Suppressor macrophage (primary cell): ENCODE measurements at places on chromosomes 4 and X.
A peak's percentile ranks its signal among the peaks of the same experiment; 100 is the strongest.

GRCh38 chr4:3768842-3769641 is 2.9 kb downstream of the ADRA2C start:
- DNase-seq: no peak

GRCh38 chr4:133865612-133866327 is 335.8 kb downstream of the PABPC4L start:
- DNase-seq: no peak

DNA sequence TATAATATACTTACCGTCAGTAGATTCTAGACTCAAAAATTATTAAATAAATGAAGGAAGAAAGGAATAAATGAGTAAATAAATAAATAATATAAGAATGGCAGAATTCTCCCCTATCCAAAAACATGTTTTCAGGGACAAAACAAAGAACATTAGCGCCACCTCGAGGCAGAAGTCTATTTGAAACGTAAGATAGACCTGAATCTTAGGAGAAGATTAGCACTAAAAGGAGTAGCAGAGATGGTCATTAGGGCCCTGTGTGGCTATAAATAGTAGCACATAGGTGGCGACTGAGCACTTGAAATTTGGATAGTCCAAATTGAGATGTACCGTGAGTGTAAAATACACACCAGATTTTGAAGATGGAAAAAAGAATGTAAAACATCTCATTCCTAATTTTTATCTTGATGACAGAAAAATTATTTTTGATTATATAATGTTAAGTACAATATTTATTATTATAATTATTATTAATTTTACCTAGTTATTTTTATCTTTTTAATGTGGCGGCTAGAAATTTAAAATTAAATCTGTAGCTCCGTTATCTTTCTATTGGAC is 24.3 kb upstream of the SRD5A3 start:
- DNase-seq: peak; percentile 90

GRCh38 chr4:52911684-52912294 is 49.7 kb downstream of the RASL11B start:
- DNase-seq: peak; percentile 89

GRCh38 chr4:48779095-48779997 is 733 bp downstream of the FRYL start:
- DNase-seq: peak; percentile 68

GRCh38 chr4:7160951-7161440 is 31.3 kb upstream of the SORCS2 start:
- no peak for DNase-seq

DNA sequence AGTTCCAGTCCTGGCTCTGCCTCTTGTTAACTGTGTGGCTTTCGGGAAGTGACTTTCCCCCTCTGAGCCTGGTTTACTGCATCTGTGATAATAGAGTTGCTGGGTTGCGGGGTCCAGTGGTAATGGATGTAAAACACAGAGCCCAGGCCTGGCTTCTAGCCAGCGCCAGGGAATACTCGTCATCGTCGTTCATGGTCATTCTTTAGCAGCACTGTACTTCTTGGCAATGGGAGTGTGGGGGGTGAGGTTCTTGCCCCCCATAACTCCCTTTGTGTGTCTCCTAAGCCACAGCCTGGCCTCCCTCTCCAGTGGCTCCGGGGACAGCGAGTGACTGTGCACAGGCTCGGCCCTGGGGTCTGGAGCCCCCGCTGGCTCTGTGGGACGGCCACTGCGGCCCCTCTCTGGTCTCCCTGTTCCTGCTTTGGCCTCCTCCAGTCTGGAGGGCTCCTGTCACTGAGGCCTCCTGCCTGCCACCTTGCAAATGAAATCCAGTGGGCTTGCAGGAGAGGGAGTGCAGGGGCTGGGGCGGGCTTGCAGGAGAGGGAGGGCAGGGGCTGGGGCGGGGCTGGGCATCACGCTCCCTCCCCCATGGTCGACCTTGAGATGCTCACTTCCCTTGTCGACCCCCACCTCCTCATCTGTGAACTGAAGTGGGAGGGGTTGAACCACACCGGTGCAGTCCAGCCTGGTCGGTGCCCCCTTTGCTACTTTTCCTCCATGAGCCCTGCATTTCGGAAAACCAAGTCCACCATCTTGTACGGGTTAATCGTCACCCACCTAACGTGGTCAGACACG is 13.2 kb downstream of the PSAPL1 start:
- DNase-seq: no peak

GRCh38 chr4:1943928-1944327 is 64.8 kb downstream of the NELFA start:
- no peak for DNase-seq

- peak; percentile 19 for DNase-seq
These were observed 618 bp downstream of the BEND4 start for GRCh38 chr4:42151568-42152506.

- DNase-seq: no peak
These were observed 160.8 kb upstream of the LNX1 start for GRCh38 chr4:53752124-53752523.

GRCh38 chrX:16524316-16524715 is 125.6 kb upstream of the S100G start:
- DNase-seq: peak; percentile 34

GRCh38 chr4:109645874-109646710 is 57.2 kb downstream of the CASP6 start:
- no peak for DNase-seq

DNA sequence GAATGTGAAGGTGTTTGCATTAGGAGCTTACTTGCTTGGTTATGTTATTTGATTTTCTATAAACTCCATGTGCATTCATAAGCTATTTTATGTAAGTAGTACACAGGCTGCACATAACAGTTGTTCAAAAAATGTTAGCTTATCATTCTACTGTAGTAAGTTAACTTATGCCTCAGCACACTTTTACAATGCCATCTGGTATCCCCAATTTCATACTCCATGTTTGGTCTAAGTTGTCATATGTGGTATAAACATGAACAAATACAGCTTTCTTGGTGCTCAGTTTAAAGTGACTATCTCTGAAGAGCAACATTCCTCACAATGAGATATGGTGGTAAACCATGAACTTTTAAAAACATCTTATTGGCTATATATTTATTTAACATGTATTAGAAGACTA is 104.3 kb upstream of the LEF1 start:
- no peak for DNase-seq

- DNase-seq: peak; percentile 61
These were observed 10.7 kb upstream of the CXCL8 start for GRCh38 chr4:73729534-73730165.

- peak; percentile 12 for DNase-seq
These were observed 24.4 kb upstream of the CFAP299 start for GRCh38 chr4:80311130-80311529.

- peak; percentile 77 for DNase-seq
These were observed 178.0 kb downstream of the PPP3CA start for GRCh38 chr4:101169044-101170014.

- no peak for DNase-seq
These were observed 187.0 kb downstream of the AASDH start for GRCh38 chr4:56200275-56200674.

GRCh38 chr4:978957-979701 is 5.8 kb upstream of the DGKQ start:
- peak; percentile 69 for DNase-seq

DNA sequence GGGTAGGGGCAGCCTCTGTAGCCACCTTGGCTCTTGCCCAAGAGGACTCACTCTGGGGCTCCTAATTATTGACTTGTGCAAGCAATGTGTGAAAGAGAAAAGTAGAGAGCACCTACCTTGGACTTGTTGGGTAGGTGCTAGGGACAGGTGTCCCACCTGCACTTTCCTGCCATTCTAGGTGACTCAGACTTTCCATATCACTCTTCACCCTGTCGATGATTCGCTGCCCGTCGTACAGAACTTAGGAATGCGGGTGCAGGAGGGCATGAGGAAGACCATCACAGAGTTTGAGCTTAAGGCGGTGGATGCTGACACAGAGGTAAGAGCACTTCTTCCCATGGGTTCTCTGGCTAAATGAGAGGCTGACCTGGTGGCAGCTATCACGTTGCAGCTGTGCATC is 87.3 kb upstream of the ANXA3 start:
- DNase-seq: no peak

GRCh38 chrX:3526071-3526470 is 179.6 kb upstream of the MXRA5 start:
- no peak for DNase-seq

DNA sequence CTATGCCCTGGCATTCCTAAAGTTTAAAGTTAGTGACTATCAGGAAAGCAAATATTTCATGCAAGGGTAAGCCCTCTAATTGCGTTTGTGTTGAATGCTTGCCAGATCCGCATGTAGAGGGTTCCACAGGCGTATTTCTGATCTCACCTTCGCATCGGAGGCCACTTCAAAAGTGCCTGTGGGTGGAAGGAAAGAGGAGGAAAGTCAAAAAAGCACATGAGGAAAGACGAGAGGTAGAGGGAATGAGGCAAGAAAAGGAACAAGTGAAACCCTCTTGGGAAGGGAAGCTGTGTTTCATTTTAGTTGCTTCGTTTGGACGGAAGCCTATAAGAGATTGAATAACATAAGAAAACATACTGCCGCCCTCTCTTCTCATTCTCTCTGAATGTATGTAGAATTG is 628.8 kb downstream of the SPRY1 start:
- DNase-seq: no peak

GRCh38 chr4:132101526-132101925 is 1047.6 kb upstream of the PCDH10 start:
- DNase-seq: no peak

GRCh38 chrX:106404512-106404911 is 207.3 kb upstream of the RADX start:
- no peak for DNase-seq

DNA sequence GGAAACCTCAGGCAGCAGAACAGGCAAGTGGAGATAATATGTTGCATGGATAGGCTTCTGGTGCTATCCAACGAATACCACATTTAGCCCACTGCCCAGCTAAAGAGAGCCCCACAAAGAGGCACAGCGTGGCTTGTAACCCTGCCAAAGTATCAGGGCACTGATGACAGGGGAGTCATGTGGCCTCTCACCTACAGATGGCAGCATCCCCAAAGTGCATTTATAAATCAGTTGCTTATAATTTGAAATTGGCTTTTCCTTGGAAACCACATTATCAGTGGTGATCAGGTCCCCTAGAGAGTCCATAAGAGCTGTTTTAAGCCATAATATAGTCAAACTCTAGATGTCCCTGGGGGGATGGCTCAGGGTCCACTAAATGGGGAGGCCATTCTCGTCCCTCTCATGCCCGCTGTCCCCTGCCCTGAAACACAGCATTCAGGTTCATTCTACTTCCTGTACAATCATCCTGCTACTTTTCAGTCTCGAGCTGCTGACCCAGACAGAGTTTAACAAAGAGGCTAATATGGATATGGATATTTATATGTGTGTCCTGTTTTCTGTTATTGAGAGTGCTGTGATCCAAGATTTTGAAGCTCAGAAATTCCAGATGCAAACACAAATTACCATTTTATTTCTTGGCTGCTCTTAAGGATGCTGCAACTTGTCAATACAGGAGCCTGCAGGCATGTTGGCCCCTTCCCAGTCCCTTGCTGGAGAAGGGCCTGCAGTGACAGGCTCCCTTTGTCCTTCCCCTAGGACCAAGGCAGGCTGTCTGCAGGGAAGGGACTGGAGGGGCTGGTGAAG is 28.5 kb downstream of the SRPX start:
- DNase-seq: peak; percentile 5

GRCh38 chrX:104288269-104288668 is 33.5 kb upstream of the ESX1 start:
- DNase-seq: no peak

DNA sequence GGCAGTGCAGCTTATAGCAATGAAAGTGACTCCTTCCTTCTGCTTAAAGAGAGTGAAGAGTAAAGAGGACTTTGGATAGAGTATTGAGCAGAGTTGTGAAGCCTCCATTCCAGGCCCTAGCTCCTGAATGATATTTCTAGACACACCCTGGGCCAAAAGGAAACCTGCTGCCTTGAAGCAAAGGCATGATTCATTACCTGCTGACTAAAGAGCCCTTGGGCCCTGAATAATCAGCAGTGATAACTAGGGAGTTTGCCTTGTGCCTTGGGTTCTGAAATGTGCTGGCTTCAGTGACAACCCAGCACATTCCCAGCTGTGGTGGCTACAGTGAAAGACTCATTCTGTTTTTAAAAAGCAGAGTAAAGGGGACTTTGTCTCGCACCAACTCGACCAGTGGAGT is 49.2 kb downstream of the STPG2 start:
- DNase-seq: no peak

DNA sequence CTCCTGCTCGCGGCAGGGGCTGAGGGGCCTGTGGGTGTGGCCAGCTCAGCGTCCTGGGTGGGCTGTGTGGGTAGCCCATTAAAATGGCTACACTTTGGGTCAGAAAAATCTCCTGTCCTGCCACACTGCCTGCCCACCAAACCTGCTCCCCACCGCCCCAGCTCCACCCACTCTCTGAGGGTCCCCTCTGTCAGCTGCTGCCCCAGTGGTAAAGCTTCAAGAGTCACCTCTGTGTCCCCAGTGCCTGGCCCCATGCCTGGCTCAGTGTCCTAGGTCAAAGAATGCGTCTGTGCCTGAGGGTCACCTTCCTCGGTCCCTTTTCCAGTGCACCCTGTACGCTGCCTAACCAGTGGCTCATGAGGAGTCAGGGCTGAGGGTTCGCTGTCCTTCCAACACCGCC is 24.9 kb upstream of the TADA2B start:
- no peak for DNase-seq

DNA sequence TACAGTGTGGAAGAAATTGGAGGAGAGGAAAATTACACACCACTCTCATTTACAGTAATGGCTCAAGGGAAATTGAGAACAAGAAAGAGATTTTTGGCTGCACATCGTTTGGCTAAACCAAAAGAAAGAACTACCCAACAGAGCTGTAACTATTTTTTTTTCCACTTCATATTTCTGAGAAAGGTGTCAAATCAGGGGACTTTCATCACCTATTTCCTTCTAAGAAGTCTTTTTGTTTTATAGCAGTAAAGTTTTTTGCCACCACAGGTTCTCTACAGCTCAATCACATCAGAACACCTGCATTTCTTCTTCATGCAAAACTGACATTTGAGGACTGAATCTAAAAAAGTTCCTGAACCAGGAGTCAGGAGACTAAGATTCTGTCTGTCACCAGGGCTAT is 57.5 kb upstream of the TNIP3 start:
- DNase-seq: no peak

DNA sequence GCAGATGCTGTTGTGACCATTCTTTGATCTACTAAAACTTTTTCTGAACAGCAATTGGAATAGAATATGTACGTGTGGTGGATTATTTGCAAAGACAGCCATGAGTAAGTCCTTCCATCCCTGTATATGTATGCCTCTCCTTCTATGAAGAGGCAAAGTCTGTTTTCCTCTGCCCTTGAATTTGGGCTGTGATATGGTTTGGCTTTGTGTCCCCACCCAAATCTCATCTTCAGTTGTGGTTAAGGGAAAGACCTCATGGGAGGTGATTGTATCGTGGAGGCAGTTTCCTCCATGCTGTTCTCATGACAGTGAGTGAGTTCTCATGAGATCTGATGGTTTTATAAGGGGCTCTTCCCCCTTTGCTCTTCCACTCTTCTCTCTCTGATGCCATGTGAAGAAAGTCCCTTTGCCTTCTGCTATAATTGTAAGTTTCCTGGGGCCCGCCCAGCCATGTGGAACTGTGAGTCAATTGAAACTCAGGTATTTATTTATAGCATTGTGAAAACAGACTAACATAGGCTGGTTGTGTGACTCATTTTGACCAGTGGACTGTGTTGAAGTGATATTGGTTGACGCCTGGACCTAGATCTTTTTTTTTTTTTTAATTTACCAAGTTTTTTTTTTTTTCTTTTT is 108.3 kb upstream of the CAMK2D start:
- no peak for DNase-seq

GRCh38 chr4:94567811-94568210 is 116.1 kb downstream of the PDLIM5 start:
- no peak for DNase-seq
